ENCODE measurements at places on chromosomes 1 and 21.

DNA sequence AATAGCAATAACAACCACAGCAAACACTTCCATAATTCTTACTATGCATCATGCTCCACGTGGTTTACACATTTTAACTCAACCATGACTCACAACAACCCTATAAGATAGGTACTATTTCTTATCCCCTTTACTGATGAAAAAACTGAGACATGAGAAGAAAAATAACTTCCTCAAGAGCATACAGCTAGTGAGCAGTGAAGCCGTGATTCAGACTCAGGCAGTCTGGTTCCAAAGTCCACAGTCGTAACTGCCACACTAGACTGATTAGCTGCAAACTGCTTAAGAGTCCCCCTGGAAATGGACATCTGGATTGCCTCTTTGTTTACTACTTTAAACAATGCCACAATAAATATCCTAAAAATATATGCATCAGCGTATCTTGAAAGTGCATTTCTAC, 55.7 kb downstream of the PLD5 start:
- no peaks in the 10 kb centered on the region for H3K36me3 ChIP-seq
- no peak overlapping the region for H3K27ac ChIP-seq
- no peak for DNase-seq
- no peaks in the 10 kb centered on the region for H3K4me1 ChIP-seq

DNA sequence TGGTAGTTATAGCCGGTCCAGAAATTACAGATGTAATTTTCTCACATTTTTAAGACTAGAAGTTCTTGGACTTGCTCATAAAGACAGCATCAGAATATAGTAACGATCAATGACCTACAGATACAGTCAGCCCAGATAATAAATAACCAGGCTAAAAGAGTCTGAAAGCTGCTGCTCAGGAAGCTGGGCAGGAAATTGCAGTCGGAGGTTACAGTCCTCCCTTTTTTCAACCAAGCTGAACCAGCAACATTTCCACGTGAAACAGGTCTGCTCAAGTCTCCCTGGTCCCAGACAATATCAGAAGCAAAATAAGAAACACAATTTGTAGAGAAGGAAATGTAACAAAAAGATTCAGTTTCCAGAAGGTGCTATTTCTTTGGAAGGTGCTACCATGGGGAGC, 457.4 kb downstream of the SIPA1L2 start:
- no peak overlapping the region for H3K27ac ChIP-seq
- no peaks in the 10 kb centered on the region for H3K4me1 ChIP-seq
- H3K36me3 ChIP-seq = no peaks in the 10 kb centered on the region
- H3K27me3 ChIP-seq = no peaks in the 10 kb centered on the region

DNA sequence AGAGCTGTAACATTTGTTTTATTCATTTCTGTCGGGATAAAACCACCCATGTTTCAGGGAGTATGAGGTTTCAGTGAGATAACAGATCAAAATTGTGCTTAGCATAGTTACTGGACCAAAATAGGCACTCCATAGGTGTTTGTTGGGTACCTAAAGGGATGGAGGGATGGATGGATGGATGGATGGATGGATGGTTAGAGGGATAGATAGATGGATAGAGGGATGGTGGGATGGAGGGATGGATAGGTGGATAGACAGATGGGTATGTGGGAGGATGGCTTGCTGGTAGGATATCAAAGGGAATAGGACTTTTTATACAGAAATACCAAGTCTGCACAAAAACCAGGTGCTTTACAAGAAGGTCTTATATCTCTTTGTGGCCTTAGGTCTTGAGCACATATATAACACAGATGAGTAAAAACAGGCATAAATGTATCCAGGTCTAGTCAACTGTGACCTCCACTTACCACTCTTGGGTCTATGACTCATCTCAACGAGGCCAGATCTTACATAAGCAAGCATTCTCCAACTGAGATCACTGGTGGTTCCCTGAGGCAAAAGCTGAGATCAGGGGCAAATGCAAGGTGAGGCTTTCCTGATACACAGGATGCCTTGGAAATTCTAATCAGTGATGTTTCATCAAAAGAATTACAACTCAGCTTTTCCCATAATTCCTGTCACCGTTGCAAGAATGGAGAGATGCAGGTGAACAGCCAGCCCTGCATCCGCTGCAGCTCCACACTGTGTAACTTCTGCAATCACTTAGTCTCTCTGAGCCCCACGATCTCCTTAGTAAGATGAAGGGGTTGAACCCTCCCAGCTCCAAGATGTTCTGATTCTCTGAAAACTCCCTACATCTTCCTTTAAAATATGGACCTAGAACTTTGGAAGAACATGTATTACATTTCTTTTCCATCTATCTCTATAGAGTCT, 32.0 kb downstream of the PTAFR start:
- H3K4me1 ChIP-seq = peaks cover 23% of the 10 kb centered on the region
- no peak overlapping the region for H3K27ac ChIP-seq
- H3K36me3 ChIP-seq = no peaks in the 10 kb centered on the region
- no peaks in the 10 kb centered on the region for H3K27me3 ChIP-seq

DNA sequence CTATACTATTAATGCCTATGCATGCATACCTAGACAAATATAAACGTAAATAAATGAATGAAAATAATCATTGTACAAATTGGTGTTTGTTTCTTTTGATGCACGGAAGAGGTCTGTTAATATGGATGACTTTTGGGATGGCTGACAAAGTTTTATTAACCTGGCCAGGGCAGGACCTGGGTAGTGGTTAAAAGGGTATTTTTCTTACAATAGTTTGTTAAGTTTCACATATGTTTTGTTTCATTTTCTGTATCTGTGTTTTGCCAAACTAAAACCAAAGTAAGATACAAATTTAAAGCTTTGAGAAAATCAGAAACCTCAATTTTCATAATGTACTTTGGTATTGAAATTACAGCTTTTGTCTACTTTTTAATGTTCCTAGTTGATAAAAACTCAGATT, 222.7 kb upstream of the OLFM3 start:
- H3K4me1 ChIP-seq = no peaks in the 10 kb centered on the region
- DNase-seq = no peak
- no peak overlapping the region for H3K27ac ChIP-seq
- H3K36me3 ChIP-seq = no peaks in the 10 kb centered on the region
- H3K4me3 ChIP-seq = no peak overlapping the region
- no peaks in the 10 kb centered on the region for H3K27me3 ChIP-seq

DNA sequence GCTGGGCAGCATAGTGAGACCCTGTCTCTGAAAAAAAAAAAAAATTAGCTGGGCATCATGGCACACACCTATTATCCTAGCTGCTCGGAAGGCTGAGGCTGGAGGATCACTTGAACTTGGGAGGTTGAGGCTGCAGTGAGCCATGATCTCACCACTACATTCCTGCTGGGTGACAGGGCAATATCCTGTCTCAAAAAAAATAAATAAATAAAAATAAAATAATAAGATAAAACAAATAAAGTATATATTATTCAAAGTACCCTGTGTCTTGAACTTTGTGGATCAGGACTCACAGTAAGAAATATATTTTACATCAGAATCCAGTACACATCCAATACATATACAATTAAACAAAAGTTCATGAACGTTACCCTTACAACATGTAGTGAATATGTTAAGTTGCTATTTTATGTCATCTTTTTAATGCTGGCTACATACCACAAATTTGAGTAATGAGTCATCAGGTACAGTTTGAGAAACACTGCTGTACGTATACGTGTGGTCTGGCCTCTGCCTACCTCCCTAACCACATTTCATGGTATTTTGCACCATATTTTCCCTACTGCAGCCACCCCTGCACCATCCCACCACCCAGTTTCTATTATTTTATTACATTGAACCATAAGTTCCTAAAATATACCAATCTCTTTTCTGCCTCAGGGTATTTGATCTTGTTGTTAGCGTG, 4.4 kb downstream of the NME7 start:
- no peaks in the 10 kb centered on the region for H3K27me3 ChIP-seq
- no peak overlapping the region for H3K4me3 ChIP-seq
- H3K4me1 ChIP-seq = peaks cover 8% of the 10 kb centered on the region

All from thyroid gland (tissue), 4 donors.